NCI-H2171 treated with DMSO at 0.1 percent for 48 hours (cell line): ENCODE measurements at places on chromosomes 6 and 20.

GRCh38 chr6:148866657-148867268 lies 119.9 kb downstream of the UST start:
- no peak for DNase-seq

DNA sequence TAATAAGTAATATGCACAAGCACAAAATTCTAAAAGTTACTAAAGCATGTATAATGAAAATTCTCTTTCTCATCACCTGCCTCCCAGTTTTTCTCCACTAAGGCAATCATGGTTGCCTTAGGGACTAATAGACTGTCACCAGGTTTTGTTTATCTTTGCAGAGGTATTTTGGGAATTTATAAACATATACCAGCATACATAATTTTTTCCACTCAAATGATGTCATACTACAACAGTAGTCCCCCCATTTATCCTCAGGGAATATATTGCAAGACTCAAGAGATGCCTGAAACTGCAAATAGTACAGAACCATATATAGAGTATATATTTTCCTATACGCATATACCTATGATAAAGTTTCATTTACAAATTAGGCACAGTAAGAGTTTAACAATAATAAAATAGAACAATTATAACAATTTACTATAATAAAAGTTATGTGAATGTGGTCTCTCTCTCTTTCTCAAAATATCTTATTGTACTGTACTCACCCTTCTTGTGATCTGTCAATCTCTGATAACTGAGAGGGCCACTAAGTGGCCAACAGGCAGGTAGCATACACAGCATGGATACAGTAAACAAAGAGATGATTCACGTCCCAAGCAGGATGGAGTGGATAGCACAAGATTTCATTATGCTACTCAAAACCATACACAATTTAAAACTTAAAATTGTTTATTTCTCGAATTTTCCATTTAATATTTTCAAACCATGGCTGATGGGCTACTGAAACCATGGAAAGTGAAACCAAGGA lies 19.7 kb downstream of the RBL1 start:
- no peak for DNase-seq

- no peak for DNase-seq
Observed at GRCh38 chr6:135971351-135971750, 119.8 kb downstream of the PDE7B start.

GRCh38 chr6:82995066-82995465 lies 70.6 kb downstream of the UBE3D start:
- no peak for DNase-seq

DNA sequence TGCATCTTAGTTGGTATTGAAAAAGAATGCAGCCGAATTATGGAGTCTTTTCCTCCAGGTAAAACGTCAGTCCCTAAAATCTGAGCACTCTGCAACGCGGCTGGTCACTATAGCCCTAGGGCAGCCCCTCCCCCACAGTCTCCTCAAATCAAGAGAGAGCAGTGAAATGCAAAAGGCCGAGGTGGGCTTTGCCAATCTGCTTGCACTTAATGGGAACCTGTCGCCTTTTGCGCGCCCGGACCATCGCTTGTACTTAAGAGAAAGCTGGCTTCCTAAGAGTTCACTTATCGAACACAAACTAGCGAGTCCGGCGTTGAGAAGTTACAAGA lies 447 bp downstream of the MCM3 start:
- peak; percentile 62 for DNase-seq

GRCh38 chr6:148218542-148219258 lies 123.9 kb upstream of the SASH1 start:
- no peak for DNase-seq

DNA sequence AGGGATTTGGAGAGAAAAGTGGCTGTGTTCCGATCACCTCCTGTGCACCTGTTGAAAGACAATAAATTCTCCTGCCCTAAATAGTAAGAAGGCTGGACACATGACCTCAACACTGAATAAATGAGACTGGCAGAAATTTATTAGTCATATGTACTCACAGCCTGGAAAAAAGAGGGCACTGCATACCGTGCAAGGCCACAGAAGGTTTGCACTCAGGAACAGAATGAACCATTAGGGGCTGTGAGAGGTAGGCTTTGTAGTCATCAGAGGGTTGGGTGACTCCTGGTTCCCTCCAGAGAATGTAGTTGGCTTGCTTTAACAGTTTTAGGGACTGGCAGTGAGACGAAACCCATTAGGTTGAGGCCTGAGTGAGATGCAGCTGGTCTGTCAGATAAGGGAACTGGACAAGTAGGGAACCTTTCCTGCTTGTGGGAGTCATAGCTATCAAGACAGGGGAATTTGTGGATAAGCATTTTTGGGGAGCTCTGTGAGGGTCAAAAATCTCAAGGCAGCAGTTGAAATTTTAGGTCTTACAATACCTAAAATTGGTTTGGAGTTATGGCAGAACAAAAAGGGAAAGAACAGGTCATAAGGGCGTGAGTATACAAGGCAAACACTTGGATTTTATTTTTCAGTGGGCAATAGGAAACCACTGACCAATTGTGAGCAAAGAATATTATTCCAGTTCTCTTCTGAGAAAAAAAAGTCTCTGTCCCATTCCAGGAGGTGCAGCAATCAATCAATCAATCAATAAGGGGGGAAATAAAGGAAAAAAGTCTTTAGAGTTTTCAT lies 67.9 kb upstream of the BTN3A2 start:
- DNase-seq, result no peak

- no peak for DNase-seq
Observed at GRCh38 chr20:3714092-3714491, 1.7 kb upstream of the SIGLEC1 start.

GRCh38 chr6:21019614-21020013 lies 485.4 kb downstream of the CDKAL1 start:
- DNase-seq, result no peak

GRCh38 chr6:96575359-96575758 lies 12.4 kb downstream of the FHL5 start:
- no peak for DNase-seq

DNA sequence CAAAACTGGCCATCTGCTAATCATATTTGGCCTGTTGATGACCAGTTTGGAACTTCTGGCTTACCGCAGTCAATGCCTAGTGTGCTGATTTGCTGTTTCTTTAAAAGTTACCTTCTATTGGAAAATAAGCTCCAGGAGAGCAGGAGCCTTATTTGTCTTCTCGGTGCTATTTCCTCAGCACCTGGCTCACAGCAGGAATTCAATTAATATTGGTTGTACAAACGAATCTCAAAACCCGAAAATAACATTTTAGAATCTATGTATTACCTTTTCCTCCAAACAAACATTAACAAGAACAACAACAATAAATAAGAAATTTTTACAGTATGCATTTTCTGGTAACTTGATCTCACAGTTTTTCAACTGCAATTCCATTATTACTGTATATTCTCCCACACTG lies 1080.7 kb upstream of the MAP3K7 start:
- no peak for DNase-seq

DNA sequence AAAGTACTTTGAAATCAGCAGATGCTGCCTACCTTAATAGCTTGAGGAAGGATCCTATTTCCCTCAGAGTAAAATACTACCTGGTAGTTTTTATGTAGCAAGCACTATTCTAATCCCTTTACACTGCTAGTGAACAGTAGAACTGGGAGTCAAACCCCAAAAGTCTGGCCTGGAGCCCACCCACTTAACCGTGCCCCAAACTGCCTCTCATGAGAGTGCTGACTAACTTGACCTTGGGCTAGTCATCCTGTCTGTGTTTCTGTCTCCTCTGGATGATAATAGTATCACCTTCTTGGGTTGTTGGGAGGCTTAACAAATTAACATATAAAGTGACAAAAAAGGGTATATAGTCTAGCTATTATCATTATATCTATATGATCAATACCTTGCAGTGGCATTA lies 140.5 kb downstream of the RCAN2 start:
- DNase-seq, result no peak

DNA sequence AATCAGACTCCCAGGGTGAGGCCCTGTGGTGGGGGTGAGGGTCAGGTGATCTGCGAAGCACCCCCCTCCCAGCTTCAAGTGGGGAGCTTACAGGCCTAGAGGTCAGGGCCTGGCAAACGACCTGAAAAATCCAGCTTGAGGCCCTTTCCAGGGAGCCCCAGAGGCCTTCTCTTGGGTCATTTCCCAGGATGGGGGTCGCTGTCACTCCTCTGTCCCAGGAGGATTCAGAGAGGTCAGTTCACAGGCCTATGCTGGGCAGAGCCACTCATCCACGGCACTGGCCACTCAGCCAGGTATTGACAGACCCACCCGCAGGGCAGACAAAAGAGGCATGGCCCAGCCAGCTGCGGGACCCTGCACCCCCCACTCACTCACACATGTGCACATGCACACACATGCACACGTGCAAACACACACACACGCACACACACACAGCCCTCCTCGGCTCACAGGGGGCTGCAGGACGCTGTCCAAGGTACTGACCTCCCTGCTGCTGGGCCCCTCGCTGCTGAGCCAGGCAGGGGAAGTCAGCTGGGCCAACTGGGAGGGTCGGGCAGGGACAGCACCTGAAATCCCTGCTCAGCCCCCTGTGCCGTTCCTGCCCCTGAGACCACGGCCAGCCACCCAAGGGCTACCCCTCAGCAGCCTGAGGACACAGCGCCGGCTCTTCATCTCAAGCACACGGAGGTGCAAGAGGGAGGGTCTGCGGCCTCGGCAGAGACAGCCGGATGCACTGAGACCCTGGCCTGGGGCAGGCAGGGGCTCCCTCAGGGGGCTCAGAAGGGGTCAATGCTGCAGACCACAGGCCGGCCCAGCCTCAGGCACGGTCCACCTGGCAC lies 113.8 kb downstream of the TAF4 start:
- no peak for DNase-seq

GRCh38 chr6:151614630-151615029 lies 120.8 kb downstream of the CCDC170 start:
- no peak for DNase-seq

DNA sequence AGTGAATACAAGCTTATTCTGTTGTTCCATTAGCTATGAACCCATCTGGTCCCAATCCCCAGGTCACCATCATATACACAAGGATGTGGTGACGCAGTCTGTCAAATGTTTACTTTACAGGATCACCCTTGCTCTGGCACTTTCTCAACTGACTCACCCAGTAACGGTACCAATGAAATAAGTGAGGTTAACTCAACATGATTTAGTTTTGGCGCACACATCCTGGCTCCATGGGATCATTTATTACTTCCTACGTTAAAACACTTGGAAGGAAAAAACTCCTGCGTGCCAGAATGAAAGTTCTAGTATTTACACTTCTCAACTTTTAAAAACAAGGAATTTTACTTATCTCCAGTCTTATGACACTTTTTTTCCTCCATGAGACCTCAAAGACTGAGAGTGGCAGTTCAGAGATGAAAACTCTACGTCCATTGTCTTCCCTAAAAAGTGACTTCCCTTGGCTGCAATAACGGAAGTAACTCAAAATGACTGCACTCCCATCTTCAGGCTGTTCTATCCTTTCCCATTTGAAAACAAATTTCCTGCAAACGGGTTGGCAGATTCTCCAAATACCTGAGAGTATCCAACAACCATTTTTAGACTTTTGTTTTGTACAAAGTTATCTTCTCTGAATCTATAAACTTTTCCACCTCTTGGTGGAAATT lies 15.9 kb downstream of the AGPAT4 start:
- peak; percentile 28 for DNase-seq

DNA sequence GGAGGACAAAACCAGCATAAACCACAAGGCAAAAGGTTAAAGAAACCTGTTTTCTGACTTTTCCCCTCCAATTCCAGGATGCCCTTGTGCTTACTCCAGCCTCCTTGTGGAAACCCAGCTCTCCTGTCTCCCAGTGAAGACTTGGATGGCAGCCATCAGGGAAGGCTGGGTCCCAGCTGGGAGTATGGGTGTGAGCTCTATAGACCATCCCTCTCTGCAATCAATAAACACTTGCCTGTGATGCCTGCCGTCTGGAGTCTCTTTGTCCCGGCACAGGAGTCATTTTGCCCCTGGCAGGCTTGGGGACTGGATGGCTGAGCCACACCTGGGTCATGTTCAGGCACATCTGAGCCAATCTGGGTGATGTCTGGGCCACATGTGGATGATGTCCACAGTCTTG lies 26.6 kb downstream of the BPIFB1 start:
- peak; percentile 96 for DNase-seq

GRCh38 chr6:112017169-112017568 lies 36.7 kb upstream of the CCN6 start:
- DNase-seq, result no peak

GRCh38 chr6:138726066-138726756 lies 47.4 kb upstream of the CCDC28A start:
- no peak for DNase-seq

GRCh38 chr6:150900049-150900448 lies 34.5 kb downstream of the MTHFD1L start:
- no peak for DNase-seq

DNA sequence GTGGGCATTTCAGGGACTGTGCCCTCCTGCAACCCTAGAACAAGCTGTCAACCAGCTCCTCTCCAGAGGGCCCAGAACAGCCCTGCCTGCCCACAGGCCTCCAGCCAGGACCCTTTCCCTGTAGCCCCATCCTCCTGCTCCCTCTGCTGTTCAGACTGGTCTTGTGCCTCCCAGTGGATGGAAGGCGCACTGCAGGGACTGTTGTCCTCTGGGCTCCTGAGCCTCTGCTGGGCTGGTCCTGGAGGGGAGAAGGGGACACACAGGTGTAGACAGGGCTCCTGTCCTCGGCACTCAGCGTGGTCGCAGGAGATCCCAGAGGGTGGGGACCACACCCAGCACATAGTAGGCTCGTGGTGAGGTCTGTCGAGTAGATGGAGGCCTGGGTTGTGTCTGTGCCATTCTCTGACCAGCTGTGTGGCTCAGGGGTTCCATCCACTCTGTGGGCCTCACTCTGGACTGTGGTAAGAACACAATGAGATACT lies 11.5 kb downstream of the ITPR3 start:
- no peak for DNase-seq

GRCh38 chr6:89268776-89269175 lies 46.3 kb downstream of the GABRR2 start:
- DNase-seq, result no peak

- DNase-seq, result no peak
Observed at GRCh38 chr6:150846641-150847040, 18.9 kb upstream of the MTHFD1L start.

DNA sequence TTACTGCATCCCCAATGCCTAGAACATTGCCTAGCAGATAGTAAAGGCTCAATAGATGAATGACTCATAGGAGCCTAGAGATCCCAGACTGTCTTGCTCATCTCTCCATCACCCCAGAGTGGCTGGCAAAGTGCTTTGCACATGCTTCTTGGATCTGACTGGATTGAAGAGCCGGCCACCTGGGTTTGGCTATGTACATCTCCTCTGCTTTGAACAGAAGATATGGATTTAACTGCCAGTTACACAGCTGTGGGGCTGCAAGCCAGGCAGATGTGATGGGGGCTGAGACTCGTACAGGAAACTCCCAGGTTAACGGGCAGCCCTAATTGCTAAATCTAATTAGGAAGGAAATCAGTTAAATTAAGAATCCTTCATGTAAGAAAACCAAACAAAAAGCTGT lies 28.6 kb downstream of the MYLIP start:
- no peak for DNase-seq

- no peak for DNase-seq
Observed at GRCh38 chr6:166664135-166664534, 37.1 kb upstream of the RPS6KA2 start.
